ENCODE measurements at places on chromosomes 4 and X.

- no peak for DNase-seq
Observed at GRCh38 chrX:22985958-22986357, 13.8 kb upstream of the DDX53 start.

DNA sequence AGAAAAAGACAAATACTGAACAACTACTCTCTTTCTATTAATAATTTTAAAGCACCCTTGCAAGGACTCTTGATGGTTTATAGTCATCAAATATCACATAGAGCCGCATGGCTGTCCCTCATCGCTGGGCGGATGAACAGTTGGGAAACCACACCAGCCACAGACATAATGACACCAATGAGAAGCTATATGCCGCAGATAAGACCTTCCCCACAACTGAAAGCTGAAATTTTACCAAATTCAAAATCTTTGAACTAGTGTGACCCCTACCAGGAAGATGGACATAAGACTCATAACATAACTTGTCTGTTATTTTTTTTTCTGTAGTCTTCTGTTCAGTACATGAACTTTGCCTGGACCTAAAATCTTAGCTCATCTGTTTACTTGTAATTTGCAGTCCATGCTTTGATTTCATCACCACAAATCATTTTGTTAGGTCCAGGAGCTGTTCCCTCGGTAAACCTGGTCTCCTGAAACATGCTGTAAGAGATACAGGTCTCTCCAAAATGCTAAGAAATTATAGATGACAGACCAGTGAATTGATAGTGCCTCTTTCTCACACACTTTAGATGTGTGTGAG lies 157.3 kb upstream of the RAPGEF2 start:
- no peak for DNase-seq

GRCh38 chr4:110109455-110109854 lies 89.0 kb downstream of the ELOVL6 start:
- DNase-seq = no peak

DNA sequence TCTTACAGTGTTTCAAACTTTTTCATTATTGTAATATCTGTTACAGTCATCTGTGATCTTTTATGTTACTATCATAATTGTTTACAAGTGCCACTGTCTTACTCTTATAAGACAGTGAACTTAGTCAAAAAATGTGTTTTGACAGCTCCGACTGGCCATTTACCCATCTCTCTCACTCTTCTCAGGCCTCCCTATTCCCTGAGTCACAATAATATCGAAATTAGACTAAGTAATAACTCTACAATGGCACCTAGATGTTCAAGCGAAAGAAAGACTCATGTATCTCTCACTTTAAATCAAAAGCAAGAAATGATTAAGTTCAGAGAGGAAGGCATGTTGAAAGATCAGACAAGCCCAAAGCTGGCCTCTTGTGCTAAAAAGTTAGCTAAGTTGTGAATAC lies 184.2 kb downstream of the CDS1 start:
- DNase-seq = no peak

- no peak for DNase-seq
Observed at GRCh38 chr4:141375855-141376254, 155.2 kb downstream of the ZNF330 start.

- DNase-seq = no peak
Observed at GRCh38 chr4:38769441-38769840, 13.3 kb downstream of the TLR10 start.

DNA sequence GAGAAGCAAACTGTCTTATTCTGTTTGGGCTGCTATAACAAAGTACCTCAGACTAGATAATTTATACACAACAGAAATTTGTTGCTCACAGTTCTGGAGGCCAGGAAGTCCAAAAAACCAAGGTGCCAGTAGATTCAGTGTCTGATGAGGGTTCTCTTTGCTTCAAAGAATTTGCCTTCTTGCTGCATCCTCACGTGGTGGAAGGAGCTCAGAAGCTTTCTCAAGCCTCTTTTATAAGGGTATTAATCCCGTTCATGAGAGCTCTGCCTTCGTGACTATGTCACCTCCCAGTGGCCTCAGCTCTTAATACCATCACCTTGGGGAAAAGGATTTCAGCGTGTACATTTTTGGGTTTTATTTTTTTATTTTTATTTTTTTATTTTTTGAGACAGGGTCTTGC lies 20.1 kb downstream of the CA5B start:
- peak; percentile 42 for DNase-seq

- DNase-seq = no peak
Observed at GRCh38 chr4:7066006-7066405, 1.9 kb downstream of the GRPEL1 start.

DNA sequence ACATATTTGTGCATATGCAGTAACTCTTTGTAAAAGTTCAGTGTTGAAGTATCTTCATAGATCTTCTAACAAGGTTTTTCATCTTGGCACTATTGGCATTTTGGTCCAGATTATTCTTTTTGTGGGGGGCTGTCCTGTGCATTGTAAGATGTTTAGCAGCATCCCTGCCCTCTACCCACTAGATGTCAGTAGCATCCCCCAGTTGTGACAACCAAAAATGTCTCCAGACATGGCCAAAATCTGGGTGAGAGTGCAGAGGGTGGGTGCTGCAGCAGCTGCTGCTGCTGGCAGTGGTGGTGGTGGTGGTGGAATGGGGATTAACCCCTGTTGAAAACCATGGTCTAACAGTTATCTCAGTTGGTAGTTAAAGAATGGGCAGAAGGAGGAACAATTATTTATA lies 370.0 kb downstream of the GPAT3 start:
- no peak for DNase-seq

- DNase-seq = no peak
Observed at GRCh38 chr4:76850010-76850441, 47.9 kb downstream of the SOWAHB start.

DNA sequence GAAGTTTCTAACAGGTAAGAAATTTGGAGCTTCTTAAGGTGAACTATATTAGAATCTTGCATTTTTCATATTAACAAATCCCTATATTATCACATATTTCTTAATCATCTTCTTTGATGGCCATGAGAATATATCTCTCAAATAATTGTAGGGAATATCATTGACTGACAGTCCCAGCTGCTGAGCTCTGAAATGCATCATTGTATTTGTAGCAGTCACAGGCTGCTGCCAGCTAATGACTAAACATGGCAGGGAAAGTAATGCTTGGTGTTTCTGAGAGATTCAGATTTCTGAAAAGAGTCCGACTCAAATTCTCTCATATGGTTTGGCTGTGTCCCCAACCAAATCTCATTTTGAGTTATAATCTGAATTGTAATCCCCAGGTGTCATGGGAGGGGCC lies 171.9 kb downstream of the TRAM1L1 start:
- no peak for DNase-seq

GRCh38 chr4:145938618-145939440 lies at the start of gene ZNF827:
ZNF827 (minus strand) TSS chr4:145938823; CDS start chr4:145938407, 416 bp downstream.
- DNase-seq = peak; percentile 82

GRCh38 chr4:185847352-185848097 lies 35.5 kb upstream of the SORBS2 start:
- no peak for DNase-seq

DNA sequence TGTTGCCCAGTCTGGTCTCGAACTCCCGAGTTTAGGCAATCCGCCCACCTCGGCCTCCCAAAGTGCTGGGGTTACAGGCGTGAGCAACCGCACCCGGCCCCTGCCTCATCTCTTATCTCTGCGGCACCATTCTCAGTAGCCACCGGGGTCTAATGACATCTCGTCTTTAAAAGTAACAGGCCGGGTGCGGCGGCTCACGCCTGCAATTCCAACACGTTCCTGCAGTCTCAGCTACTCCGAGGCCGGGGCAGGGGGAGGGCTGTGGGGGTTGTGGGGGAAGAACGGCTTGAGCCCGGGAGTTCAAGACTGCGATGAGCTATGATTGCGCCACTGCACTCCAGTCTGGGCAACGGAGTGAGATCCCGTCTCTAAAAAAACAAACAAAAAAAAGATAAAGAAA lies 28.8 kb downstream of the ING2 start:
- no peak for DNase-seq

DNA sequence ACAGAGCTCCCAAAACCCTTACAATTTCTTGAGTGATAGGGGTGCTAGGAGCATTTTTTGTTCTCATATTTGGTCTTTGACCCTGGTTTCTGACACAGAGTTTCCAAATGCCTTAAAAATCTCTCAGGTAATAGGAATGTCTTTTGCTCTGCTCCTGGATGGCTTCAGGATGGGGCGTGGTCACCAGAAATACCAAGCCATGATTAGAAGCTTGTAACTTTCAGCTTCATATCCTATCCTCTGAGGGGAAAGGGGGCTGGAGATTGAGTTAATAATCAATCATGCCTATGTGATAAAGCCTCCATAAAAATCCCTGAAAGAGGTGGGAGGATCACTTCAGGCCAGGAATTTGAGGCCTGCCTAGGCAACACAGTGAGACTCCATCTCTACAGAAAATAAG lies 34.6 kb upstream of the IL9R start:
- DNase-seq = no peak

DNA sequence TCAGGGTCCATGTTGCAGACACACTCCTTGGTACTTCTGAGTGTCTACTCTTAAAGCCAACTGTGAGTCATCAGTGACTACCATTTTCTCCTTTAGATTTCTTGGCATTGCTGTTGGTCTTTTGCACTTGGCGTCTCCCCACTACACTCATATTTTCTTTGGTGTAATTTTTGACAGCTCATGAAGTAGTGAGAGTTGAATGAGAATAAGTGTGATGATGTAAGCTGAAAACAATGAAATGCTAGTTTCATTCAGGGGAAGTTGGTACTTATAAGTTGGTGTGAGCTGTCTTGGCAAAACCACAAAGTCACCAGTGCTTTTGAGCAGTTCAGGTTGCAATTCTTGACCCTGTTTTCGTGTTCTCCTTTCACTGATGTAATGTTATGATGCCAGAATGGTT lies 142.9 kb upstream of the ARX start:
- DNase-seq = no peak

DNA sequence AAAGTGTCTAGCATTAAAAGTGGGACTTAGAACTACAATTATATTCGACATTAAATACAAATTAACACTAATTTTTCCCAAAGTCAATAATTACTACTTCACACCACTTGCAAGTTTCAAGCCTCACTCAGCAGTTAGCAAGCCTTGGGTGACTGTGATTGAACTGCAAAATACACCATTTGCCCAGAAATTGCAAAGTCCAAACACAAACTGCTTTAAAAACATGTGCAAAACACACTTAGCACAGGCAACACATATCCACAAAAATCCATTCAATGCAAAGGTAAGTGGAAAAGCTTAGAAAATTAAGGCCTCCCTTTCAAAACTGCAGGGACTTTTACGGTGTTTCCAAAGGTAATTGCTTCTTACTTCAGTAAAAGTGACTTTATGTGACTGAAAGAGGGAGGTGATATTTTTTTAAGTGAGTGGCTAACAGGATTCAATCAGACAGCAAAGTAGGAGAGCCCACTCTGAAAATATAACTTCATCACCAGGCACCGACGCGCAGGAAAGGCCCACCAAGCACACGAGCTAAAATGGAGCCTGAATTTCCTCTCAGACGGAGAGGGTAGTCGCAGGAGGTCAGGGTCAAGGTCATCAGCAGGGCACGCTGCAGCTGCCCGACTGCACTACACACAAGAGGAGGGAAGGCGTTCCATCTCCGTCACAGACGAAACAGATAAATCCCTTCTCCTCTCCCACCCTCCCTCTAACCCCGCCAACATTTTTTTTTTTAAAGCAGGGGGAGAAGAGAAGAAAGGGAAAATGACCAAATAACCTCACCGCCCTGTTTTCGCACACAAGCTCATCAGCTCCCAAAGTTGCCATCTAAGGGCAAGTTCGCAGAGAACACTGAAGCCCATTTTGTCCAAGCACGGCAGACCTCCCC lies 3.1 kb downstream of the ZNF827 start:
- DNase-seq = peak; percentile 6

DNA sequence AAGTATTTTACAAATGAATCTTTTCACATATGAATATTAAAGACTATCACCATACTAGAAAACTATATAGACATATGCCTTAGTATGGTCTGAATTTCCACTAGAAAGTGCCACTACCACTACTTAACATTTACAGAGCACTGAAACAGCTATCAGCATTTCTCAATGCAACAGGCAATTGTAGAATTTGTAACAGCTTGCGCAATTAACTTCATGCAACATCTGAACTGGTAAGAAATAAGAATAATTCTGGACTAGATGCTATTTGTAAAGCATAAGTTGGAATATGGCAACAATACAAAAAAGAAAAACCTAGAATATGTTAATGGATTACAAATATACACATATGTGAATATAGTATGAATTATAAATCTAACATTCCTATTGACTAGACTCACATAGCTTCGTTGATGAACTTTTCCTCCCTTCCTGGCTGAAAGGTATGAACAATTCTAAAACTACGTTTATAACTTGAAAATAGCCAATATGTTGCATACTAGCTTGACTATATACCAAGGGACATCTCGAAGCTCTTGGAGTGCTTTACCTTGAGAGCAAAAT lies 82.0 kb downstream of the ATP8A1 start:
- no peak for DNase-seq

DNA sequence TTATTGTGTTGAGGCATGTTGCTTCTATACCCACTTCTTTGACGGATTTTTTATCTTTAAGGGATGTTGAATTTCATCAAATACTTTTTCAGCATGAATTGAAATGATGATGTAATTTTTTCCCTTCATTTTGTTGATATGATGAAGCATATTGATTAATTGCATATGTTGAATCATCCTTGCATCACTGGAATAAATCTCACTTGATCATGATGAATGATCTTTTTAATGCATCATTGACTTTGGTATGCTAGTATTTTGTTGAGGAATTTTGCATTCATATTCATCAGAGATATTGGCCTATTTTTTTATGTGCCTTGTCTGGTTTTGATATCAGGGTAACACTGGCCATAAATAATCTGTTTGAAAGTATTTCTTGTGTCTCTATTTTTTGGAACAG lies 754.7 kb downstream of the KCTD8 start:
- DNase-seq = no peak

- DNase-seq = no peak
Observed at GRCh38 chr4:35539404-35540055, 704.8 kb downstream of the ARAP2 start.

GRCh38 chr4:54228961-54229501 lies at the start of gene PDGFRA:
PDGFRA (plus strand) TSS chr4:54229293; CDS start chr4:54258769, 29,476 bp downstream.
- no peak for DNase-seq

GRCh38 chr4:124203613-124204238 lies 508.8 kb downstream of the ANKRD50 start:
- DNase-seq = no peak

DNA sequence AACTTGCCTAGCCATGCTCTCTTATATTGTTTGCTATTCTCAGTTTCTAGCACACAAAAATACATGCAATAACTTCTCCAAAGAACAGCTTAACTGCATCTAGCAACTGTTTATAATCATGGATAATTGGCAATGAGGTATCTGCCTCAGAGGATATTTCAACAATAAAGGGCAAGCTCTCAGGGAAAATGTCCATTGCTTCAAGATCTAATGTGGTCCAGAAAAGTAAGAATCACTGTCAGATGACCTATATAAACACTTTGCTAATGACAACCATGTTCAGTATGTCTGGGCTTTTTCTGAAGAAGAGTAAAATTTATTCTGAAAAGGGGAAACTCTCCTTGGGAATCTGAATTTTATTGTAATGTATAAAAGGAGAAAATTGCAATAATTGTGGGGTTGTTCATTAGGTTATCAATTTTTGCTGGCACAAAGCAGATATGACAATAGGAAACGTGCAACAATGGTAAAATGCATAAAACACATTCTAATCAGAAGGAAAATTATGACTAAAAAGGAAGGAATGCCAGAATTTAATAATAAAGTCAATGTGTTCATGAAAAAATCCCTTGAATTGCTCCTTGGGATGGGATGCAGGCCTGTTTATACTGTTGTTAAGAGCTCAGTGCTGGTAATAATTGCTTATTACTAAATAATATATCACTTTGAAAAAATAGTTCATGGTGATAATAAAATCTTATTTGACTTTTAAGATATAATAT lies 90.3 kb downstream of the ANTXR2 start:
- DNase-seq = no peak

All from CD4-positive, alpha-beta T cell treated with Interleukin-1 beta for 1 hour (primary cell).